Cardiac muscle cell (in vitro differentiated cells and primary cell): ENCODE measurements at places on chromosomes 12 and 14. TPM values are rescaled to one million over a fixed set of nuclear protein-coding genes. Genes with fewer than 3 reads are reported as not detected.

The HOXC12 gene
- total RNA-seq, result not detected in 2 replicates

The NDRG2 gene
- 218 and 234 TPM in 2 replicates for total RNA-seq

The NTS gene
- 0.78 and 2.4 TPM in 2 replicates for total RNA-seq

- DNase-seq, result peak; percentile 42
- no peaks in the 10 kb centered on the region for H3K27me3 ChIP-seq
- H3K36me3 ChIP-seq, result no peaks in the 10 kb centered on the region
- H3K4me1 ChIP-seq, result peaks cover 22% of the 10 kb centered on the region
Measured at GRCh38 chr14:89178800-89179535, 238.1 kb downstream of the FOXN3 start.

GRCh38 chr12:71201136-71201679 lies 43.4 kb upstream of the TSPAN8 start:
- no peak overlapping the region for H3K27ac ChIP-seq
- no peak for DNase-seq
- H3K27me3 ChIP-seq, result no peaks in the 10 kb centered on the region
- H3K4me3 ChIP-seq, result no peak overlapping the region

- H3K4me1 ChIP-seq, result no peaks in the 10 kb centered on the region
- H3K27ac ChIP-seq, result no peak overlapping the region
- H3K4me3 ChIP-seq, result no peak overlapping the region
- no peaks in the 10 kb centered on the region for H3K36me3 ChIP-seq
- no peak for DNase-seq
Measured at GRCh38 chr14:96117101-96117897, 78.1 kb downstream of the C14orf132 start.

DNA sequence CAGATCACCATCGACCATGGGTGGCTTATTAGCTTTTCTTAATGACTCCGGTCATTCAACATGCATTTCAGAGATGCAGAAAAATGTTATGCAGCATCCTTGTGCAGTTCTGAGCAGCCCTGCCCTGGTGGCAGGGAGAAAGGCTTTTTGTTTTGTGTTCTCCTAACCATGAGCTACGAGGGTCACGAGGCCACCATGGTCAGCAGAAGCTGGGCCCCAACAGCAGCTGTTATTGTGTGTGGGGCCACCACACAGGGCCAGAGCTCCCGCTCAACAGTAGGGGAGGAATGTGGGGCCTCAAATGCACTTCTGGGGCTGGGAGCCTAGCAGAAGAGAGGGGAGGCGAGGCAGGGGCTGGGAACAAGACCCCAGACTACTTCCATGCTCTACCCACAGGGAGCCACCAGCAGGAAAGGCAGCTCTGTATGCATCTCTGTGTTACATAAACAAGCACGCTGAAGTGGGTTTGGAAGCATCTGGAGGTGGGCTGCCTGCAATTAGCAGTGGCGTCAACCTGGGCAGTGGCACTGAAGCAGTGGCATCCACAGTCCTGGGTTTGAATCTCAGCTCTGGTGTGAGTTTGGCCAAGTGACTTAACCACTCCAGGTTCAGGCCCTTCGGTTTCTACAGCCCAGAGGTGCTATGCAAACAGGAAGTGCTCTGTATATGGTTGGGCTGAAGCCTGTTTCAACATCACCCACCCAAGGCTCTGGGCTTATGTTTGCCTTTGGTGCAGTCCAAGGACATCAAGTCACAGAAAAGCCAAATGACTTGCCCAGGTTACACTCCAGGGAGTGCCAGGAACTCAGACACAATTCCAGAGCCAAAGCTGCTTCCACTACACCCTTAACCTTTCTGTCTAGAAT lies 16.3 kb downstream of the GLTP start:
- H3K36me3 ChIP-seq, result no peaks in the 10 kb centered on the region
- H3K27ac ChIP-seq, result no peak overlapping the region
- no peak overlapping the region for H3K4me3 ChIP-seq

DNA sequence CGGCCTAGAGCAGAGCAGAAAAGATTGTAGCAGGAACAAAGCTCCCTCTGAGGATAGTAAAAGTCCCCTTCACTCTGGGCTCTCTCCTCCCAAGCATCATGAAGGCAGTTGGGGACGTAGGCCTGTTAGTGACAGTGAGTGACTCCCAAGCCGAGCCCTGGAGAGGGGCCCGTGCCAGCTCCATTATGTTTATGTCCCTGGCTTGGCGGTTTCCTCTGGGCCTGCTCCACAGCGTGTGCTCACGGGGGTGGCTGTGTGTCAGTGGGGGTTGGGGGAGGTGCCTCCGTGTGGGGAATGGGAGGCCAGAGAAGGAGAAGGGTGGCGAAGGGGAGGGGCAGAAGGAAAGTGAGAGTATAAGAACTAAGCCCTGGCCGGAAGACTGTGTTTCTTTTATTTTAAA lies 170.0 kb upstream of the VASH1 start:
- no peak overlapping the region for H3K4me3 ChIP-seq
- DNase-seq, result no peak
- H3K27ac ChIP-seq, result no peak overlapping the region
- no peaks in the 10 kb centered on the region for H3K27me3 ChIP-seq
- H3K4me1 ChIP-seq, result no peaks in the 10 kb centered on the region
